ENCODE measurements at places on chromosomes 11 and 22.

DNA sequence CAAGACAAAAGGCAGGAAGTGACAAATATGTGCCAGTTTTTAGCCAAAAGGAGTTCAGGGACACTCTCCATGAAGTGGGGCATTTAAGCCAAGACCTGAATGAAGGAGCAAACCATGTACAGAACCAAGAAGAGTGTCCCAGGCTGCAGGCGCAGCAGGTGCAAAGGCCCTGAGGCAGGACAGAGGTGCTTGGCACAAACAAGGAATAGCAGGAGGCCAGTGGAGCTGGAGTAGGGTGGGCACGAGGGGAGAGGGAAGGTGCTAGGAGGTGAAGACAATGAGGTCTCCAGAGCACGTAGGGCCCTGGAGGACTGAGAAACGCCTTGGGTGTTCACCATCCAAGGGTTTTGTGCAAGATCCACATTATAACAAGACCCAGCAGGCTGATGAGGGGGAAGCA is 474.1 kb downstream of the MN1 start:
- DNase-seq = no peak

DNA sequence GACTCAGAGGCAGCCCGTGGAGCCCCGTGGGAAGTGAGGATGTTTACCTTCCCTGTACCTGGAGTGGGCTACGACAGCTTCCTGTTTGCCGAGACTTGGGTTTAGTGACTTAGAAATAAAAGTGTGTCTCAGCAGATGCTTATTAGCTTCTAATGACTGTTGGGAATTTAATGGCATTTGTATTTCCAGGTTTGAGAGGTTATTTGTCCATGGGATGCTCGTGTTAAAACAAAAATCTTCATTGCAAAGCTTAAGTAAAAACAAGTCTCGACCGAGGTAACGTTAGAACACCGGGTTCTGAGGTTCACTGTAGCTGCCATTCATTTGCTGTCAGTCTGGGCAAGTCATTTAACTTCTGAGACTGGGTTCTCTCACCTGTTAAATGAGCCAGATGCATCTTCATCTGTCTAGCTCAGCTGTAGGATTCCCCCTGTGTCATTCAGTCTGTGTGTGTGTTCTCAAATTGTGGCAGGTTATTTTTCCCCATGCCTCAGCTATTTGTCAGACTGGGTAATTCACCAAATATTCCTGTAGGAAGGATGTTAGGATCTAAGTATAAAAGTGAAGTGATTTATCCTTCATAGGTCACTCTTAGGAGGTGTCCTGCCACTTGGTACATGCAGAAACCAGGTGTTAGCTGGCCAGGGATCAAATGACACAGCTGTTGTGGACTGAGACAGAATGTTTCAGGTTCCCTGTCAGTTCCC is 791 bp downstream of the EI24 start:
- no peak for DNase-seq

DNA sequence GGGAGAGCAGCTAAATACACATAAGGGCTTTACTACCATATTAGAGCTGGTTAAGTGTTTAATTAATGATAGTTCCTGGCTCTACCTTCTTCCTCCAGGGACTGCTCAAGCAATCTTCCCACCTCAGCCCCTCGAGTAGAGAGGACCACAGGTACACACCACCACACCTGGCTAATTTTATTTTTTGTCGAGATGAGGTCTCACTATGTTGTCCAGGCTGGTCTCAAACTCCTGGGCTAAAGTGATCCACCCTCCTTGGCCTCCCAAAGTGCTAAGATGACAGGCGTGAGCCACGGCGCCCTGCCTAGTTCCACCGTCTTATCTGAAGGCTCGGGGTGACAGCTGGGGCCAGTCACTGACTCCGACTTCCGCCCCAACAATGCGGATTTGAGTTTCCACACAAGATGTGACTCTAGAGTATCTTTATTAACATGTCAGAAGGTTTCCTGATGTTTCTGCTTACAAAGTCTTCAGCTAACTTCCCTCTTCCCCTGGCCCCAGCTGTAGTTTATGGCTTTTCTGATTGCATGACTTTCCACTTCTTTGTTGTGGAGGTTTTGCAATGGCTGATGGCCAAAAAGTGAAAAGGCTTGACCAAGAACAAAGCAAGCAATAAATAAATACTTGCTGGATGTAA is 16.8 kb downstream of the TPST2 start:
- DNase-seq = no peak

DNA sequence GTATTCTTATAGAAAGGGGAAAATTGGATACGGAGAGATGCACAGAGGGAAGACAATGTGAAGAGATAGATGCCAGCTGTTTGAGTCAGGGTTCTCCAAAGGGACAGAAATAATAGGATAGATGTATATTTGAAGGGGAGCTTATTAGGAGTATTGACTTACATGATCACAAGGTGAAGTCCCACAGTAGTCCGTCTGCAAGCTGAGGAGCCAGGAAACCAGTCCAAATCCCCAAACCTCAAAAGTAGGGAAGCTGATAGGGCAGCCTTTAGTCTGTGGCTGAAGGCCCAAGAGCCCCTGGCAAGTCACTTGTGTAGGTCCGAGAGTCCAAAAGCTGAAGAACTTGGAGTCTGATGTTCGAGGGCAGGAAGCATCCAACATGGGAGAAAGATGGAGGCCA is 569.6 kb upstream of the LARGE1 start:
- no peak for DNase-seq

DNA sequence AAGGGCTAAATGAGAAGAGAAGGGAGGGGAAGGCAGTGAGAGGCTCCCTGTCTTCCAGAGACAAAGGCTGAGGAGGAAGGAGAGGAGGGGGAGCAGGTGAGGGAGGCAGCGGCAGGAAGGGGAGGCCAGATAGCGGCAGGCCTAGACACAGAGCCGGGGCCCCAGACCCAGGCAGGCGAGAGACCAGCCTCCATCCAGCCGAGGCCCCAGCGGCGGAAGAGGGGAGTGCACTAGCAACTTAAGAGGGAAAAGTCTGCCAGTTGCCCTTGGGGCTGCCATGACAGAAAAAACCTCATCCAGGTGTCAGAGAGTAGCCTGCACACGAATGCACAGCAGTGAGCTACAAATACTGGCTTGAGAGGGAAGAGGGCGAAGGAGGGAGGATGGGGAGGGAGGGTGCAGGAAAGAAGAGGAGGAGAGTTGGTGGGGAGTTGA is 46.7 kb downstream of the IGLL1 start:
- no peak for DNase-seq
